ENCODE measurements at places on chromosomes 4 and X.

DNA sequence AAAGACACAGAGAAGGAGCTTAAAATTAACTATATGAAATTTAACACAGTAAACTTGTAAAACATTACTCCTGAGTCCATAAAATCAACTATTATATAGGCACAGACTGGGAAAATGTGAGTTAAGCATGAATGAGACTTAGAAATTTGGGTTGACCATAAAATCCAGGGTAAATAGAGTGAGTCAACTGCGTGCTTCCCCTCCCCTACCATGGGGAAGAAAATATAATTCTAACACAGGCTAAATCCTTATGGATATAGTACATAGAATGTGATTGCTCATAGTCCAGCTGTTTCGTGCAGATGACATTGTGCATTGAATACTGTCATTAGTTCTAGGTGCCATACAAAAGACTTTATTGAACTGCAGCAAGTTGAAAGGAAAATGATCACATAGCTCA is 42.2 kb downstream of the KLHL5 start:
- DNase-seq, result no peak

- no peak for DNase-seq
Observed at GRCh38 chr4:161457311-161457710, 706.5 kb downstream of the FSTL5 start.

DNA sequence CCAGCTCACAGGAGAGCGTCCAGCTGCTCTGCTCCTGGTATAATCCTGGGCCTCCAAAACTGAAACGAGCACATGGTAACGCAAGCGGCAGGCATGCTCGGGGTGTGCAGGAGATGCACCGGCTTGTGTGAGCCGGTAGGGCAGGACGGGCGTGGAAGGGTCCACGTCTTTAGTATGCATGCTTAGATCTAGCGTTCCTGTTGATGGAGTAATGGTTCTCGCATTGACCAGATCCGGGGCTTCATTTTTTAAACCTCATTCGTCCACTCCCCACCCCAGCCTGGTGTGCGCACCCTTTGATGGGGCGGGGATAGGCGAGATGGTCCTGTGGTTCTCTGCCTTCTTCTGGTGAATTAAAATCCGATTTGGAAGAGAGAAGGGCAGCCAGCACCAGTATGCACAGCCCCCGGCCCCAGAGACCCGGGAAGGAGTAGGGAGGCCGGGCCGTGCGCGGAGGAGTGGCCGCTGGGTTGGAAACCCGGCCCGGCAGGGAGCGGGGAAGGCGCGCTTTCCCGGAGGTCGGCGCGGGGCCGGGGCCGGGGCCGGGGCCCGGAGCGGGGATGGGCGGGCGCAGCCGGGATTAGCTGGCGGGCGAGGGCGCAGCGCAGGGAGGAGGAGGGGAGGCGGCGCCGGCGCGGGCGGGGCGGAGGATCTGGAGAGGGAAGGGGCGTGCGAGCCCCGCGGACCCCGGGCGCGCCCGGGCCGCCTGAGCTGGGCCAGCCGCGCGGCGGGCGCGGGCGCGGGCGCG is 39.9 kb downstream of the FAM149A start:
- no peak for DNase-seq

DNA sequence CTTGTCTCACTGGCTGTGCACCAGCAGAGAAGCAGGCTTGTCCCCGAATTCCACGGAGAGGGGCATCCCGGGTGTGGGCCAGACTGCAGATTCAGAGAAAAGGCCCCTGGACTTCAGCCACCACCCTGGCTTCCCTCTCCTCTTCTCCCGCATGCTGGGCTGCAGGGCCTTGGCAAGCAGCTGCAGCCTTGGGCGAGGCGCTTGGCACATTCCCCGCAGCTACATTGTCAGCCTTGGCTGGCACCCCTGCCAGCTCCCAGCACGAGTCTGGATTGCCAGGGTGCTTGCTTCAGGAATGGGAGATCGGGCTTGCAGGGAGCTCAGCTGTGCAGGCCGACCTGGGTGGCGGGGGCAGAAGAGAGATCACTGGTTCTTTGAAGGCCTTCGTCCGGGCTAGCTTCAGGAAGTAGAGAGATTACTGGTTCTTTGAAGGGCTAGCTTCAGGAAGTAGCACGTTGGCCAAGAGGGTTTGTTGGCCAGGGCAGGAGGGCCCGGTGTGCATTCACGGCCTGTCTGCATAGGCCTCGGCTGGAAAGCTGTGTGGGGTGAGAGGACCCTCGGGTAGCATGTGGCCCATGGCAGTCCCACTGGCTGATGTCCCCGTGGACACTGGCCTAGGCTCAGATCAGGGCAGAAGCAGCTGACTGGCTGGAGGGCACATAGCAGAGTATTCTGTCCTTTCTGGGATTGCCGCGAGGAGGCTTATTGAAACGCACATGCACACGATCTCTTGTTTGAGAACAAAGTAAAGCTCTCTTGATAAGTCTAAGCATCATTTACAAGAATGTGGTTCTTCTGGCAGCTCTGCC is 2.7 kb downstream of the ABCD1 start:
- no peak for DNase-seq

DNA sequence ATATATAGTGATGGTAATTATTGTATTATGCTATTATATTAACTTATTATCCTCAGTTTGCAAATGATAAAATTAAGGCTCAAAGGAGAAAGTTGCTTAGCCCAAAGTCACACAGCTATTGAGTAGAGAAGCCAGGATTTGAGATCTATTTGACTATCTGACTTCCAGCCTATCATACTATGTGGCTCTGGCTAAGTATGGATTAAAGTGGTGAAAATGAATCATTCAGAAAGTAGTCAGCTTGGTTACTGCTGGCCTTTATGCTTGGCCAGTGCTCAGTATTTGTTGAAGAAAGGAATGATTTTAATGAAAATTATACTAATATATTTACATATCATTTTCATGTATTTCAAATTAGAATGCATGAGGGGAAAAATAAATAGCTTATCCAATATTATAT is 219.8 kb downstream of the SHROOM3 start:
- DNase-seq, result no peak

- DNase-seq, result no peak
Observed at GRCh38 chr4:173932701-173933100, 350.8 kb downstream of the FBXO8 start.

- DNase-seq, result no peak
Observed at GRCh38 chr4:3340700-3341083, 47.9 kb downstream of the RGS12 start.

- no peak for DNase-seq
Observed at GRCh38 chrX:67568769-67569168, 24.9 kb downstream of the AR start.

DNA sequence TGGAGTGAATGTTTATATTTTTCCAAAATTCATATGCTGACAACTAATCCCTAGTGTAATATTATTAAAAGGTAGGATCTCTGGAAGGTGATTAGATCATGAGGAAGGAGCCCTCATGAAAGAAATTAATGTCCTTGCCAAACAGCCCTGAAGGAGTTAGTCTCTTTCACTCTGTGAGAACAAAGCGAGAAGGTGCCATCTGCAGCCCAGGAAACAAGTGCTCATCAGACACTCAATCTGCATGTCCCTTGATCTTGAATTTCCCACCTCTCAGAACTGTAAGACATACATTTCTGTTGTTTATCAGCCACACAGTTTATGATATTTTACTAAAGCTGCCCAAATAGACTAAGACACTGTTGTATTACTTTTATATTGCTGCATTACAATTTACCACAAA is 1283.4 kb downstream of the PCDH7 start:
- no peak for DNase-seq

- peak; percentile 56 for DNase-seq
Observed at GRCh38 chrX:9995855-9996339, 28.7 kb downstream of the CLDN34 start.

DNA sequence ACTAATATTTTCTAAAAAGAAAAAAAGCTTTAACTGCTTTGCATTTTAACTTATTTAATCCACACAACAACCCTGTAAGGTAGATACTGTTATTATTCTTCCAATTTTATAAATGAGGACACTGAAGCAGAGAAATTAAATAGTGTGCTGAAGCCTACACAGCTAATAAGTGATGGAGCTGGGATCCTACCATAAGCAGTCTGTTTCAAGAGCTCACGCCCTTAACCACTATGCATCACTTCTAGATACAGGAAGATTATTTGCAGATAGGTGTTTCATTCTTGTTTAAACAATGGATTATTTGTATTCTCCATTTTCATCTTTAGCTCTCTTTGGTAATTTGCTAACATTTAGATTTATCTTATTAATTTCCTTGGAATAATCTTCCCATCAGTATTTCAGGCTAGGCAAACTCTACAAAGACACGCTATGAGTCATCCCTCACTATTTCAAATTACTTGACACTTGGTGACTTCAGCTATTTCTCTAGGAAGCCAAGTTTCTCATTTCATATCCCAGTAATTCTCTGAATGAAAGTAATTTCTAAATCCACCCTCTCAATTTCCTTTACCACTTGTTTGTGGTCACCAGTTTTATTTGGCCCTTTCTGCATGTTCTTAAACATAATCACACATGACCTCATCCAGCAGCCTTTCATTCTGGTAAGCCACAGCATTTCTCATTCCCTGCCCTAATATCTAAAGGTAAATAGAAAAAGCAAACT is 67.3 kb downstream of the ASB9 start:
- DNase-seq, result no peak

GRCh38 chr4:54482529-54483200 is 175.1 kb upstream of the KIT start:
- DNase-seq, result no peak

DNA sequence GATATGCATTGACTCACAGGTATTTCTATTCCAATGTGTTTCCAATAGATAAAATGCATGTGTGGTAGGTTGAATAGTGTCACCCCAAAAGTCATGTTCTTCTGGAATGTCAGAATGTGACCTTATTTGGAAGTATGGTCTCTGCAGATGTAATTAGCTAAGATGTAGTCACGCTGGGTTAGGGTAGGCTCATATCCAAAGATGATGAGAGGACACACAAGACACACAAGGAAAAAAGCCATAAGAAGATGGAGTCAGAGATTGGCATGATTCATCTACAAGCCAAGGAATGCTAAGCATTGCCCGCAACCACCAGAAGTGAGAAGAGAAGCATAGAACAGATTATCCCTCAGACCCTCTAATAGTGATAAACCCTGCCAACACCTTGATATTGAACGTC is 17.5 kb downstream of the ZNF330 start:
- DNase-seq, result no peak

- no peak for DNase-seq
Observed at GRCh38 chrX:19708683-19709082, 178.7 kb downstream of the SH3KBP1 start.

DNA sequence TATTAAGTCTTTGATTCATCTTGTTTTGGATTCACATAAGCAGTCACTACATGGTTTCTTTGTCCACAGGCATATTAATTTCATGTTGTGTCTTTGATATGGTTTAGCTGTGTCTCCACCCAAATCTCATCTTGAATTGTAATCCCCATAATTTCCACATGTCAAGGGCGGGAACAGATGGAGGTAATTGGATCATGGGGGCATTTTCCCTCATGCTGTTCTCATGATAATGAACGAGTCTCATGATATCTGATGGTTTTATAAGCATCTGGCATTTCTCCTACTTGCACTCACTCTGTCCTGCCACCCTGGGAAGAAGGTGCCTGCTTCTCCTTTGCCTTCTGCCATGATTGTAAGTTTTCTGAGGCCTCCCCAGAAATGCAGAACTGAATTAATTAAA is 1811.2 kb upstream of the PCDH10 start:
- no peak for DNase-seq

GRCh38 chr4:86633854-86634253 is 39.7 kb downstream of the PTPN13 start:
- no peak for DNase-seq

- no peak for DNase-seq
Observed at GRCh38 chrX:5936438-5936837, 292.2 kb downstream of the NLGN4X start.

DNA sequence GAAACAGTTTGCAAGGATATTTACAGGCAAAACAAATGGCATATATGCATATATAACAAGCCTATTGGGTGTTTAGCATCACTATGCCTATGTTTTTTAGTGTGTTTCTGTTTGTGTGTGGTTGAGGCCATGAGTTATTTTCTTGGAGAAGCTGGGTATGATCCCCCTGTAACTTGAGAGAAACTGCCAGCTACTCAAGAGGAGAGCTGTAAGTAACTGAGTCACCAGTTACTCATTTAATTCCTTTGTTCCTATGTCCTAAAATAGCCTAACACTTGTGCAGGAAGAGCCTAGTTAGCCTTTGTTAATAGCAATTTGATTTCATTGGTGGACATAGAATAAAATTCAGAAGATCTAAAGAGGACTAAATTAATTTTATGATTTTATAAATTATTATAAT is 79.1 kb downstream of the PWWP3B start:
- DNase-seq, result no peak

DNA sequence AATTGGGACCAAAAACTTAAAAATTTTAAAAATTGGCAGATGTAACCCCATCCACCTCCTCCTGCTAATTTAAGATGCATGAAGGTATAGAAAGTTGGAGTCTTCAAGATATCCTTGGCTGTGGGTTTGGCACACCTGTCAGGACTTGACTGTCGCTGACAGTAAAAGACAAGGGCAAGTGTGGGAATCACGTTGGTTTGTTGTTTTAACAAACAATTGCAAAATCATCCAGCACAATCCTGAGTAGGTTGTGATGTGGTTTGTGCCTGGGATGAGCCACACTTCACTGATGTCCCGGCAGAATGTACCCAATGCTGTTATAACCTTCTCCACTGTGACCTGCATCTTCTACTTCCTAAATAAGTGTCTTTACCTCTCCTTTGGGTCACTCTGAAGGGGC is 24.0 kb downstream of the HOPX start:
- DNase-seq, result no peak

DNA sequence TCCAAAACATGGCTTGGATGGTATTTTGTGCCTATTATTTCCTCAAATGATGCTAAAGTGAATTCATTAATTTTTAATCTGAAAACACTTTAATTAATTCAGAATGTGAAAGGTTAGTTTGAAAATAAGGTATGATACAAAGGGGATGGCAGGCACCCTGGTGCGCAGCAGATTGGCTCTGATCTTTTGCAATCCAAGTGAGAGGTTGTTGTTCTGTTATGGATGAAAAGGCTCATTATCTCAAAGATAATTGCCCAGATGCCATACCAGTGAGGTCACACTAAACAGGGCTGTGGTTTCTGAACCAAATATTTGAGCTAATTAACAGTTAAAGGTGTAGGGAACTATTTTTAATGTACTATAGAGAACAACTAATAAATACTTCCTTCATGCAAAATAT is 504.9 kb downstream of the RAPGEF2 start:
- DNase-seq, result no peak

DNA sequence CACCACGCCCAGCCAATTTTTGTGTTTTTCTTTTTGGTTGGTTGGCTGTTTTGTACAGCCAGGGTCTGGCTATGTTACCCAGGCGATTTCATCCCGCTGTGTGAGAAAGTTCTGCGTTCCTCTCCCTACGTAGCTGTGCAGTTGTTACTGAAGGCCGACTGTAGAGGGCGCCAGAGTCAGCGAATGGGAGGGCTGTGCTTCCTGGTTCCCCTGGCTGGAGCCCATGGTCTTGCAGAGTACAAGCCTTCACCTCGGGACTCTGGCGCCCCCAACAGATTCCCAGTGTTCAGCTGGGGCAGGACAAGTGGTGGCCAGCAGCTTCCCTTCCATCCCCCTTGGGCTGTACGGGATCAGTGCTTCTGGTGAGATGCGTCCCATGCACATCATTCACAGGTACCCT is 5.6 kb upstream of the CT45A1 start:
- no peak for DNase-seq

- DNase-seq, result no peak
Observed at GRCh38 chr4:139639654-139640053, 26.0 kb upstream of the MGST2 start.

Measured in activated naive CD4-positive, alpha-beta T cell treated with anti-CD3 and anti-CD28 coated beads, Interleukin-2, amount 50 U/mL, for 72 hours (primary cell).